ENCODE measurements at places on chromosomes 2 and 18.

GRCh38 chr18:66999003-66999402, 395.1 kb upstream of the CDH19 start:
- no peak for DNase-seq

GRCh38 chr2:26459991-26460612, 17.8 kb downstream of the OTOF start:
- DNase-seq = no peak

DNA sequence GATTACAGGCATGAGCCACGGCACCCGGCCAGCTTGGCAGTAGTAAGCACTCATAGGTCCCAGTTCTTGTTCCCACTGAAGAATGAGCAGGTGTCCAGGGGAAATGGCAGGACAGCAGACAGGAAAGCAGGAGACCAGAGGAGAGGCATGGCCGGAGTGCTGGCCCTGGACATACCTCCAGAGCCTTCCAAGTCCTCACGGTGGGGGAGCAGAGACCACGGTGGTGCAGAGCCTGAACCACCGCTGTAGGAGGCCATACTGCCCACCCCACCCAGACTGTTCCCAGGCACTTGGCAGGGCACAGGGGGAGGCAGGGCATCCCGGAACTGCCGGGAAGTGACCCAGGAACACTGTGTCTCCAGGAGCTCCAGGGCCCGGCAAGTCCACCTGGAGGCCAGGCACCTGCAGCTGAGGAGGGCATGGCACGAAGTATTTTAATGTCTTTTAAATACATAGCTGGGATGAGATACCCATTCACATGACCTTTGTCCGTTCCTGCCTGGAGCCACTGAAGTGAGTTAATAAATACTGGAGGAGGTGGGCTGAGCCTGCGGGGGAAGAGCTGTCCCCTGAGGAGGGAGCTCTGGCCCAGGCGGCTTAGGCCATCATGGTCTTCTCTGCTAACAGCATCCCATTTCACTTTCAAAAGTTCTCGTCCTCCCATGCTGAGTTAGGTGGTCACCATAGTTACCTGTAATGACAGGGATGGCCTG, 49.7 kb upstream of the TFCP2L1 start:
- no peak for DNase-seq

GRCh38 chr2:181892799-181893435, 1.4 kb downstream of the ITPRID2 start:
- DNase-seq = no peak

GRCh38 chr2:224359569-224359968, 42.3 kb downstream of the FAM124B start:
- peak; percentile 20 for DNase-seq

GRCh38 chr18:12308386-12309100, 502 bp downstream of the TUBB6 start:
- no peak for DNase-seq

DNA sequence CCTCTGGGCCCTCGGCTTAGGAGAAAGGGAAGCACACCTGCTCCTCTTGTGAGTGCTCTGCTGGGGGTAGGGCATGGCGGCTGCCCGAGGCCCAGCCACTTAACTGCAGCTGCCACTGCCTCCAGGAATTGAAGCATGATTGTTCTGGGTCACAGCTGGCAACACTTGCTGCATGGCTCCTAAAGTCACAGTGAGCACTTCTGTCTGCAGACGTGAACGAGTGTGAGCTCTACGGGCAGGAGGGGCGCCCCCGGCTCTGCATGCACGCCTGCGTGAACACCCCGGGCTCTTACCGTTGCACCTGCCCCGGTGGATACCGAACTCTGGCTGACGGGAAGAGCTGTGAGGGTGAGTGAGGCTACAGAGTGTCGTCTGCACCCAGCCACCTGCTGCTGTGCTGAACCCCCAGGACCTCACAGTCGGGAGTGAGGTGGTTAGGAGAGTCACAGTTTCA, 44.4 kb downstream of the FBLN7 start:
- no peak for DNase-seq

DNA sequence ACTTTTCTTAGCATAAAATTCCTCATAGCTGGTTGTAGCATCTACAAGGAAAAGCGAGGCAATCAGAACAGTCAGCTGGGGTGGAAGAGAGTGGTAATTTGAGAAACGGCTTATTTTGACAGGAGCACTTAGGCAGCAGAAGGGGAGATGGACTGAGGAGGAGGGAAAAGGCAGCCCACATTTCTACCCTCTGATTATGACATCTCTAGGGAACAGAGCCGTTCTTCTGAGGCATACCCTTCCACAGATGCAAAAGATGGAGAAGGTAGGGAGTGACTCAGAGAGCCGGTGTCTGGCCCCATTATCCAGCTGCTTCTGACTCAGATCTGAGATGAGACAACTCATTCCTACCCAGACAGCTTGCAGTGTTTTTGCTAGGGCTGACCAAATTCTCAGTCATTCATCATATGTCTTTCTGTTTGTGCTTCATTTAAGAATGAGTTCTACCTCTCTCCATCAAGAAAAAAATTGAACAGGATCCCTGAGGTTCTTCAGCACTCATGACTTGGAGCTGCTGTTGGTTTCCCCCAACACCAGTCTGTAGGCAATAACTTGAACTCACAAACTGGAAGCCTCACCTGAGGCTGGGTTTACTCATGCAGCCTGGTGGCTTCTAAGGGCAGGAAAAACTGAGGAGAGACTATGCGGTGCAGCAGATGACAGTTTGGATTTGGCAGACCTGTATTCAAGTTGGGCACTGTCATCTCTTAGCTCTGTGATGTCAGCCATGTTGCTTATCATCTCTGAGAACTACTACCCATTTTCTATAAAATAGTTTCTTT, 15.9 kb upstream of the SEC11C start:
- no peak for DNase-seq

GRCh38 chr2:30541680-30542079, 94.6 kb downstream of the LCLAT1 start:
- no peak for DNase-seq

DNA sequence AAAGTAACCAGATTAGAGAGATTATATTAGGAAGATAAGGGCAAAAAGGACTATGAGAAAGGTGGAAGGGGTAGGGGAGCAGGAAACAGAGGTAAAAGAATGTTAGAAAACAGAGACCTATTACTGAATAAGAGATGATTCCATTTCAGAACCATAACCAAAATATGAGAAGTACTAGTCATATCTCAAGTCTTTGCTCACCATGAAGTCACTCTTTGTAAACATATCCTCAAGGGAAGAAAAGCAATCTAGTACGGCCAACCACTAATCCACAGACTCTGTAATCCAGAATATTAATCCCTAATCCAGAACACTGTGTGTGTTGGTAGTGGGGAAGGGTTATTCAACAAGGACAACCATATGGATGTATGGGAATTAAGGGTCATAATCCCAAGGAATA, 92.0 kb downstream of the CDCA7 start:
- no peak for DNase-seq

DNA sequence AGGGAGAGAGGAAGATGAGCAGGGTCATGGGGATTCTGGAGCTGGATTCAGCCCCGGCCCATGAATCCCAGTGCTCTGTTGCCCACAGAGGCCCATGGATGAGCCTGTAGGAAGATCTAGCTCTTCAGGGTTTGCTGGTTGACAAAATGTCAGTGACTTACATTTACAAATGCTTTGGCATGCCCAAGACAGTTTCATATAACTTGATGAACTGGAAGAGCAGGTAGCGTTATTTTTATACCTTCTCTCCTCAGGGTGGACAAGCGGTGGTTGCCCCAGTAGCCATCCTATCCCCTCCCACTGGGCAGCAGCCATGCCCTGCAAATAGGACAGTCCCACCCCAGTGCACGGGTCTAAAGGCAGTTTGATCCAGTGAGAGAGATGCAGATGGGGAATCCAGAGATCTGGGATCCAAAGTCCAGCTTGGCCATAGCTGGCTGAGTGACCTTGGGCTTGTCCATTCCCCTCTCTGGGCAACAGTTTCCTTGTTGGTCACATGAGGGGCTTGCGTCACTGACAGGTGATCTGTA, 21.5 kb upstream of the KCNK3 start:
- DNase-seq = no peak

DNA sequence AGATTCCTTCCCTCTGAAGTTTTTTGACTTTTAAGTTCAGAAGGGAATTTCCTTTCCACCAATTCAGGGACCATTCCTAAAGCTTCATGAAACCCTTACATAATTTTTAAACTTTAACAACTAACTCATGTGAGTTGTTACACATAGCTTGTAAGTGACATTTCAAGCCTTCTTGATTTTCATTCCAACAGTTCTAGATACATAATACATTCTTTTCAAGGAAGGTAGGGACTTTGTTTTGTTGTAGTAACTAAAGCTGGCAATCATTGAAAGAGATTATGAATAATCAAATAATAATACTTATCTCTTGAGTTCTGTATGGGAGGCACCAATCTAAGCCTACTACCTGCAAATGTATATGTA, 45.4 kb downstream of the SETBP1 start:
- no peak for DNase-seq

GRCh38 chr2:234218266-234219045, 168.0 kb downstream of the SPP2 start:
- no peak for DNase-seq

DNA sequence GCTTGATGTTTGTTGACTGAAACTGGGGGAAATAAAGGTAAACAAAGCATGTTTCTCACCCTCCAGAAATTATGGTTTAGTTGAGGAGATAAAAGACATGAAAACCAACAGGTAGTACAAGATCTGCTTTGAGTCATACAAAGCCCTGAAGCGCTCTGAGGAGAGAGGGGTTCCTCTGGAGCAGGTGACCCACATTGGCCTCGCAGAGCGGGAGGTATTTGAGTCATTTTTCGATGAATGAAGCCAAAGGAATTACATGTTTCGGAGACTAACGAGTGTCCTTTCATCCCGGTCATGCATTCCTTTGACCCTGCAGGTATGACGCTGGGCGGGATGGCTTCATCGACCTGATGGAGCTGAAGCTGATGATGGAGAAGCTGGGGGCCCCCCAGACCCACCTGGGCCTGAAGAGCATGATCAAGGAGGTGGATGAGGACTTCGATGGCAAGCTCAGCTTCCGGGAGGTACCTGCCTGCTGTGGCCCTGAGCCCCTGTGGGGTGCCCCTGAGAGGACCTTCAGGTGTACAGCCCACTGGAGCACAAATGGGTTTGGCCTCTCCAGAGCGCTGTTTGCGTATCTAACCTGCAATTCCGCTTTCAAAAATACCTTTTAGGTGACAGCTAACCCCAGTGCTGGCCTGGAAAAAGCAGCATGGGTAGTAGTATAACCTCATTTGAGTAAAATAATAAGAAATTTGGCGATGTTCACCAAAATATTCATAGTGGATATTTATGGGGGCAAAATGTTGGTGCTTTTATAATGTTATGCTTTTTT, 29.3 kb downstream of the EFHD1 start:
- DNase-seq = no peak

DNA sequence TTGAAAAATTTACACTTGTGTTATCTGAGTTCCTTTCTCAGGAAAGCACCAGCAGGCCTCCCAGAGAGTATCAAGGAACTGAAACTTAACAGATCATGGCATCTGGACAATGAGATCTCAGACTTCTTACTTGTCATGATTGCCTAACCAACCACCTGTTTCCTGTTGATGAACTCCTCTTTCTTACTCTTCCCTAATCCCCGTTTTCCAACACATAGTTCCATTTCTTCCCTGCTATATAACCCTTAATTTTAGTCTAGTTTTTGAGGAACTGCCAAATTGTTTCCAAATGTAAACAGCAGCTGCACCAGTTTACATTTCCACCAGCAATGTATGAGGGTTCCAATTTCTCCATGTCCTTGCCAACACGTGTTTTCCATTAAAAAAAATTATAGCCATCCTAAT, 6.1 kb upstream of the FAM171B start:
- no peak for DNase-seq

DNA sequence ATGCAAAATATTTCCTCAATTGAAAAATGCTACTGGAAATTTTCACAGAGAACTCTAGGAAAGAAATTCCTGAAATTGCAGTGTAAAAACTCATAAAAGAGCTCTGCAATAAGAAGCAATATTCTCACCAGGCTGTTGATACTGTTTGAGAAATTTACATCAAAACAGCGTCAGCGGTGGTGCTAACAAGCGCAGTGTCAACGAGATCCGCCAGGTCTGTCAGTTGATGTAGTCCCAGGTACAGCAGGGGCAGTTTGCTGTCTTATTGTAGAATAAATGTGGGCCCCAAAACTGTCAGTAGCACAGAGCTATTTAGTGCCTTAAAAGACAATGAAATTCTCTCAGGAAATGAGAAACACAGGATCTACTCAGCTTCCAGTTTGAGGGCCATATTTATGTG, 611.2 kb downstream of the ARHGAP15 start:
- DNase-seq = no peak

DNA sequence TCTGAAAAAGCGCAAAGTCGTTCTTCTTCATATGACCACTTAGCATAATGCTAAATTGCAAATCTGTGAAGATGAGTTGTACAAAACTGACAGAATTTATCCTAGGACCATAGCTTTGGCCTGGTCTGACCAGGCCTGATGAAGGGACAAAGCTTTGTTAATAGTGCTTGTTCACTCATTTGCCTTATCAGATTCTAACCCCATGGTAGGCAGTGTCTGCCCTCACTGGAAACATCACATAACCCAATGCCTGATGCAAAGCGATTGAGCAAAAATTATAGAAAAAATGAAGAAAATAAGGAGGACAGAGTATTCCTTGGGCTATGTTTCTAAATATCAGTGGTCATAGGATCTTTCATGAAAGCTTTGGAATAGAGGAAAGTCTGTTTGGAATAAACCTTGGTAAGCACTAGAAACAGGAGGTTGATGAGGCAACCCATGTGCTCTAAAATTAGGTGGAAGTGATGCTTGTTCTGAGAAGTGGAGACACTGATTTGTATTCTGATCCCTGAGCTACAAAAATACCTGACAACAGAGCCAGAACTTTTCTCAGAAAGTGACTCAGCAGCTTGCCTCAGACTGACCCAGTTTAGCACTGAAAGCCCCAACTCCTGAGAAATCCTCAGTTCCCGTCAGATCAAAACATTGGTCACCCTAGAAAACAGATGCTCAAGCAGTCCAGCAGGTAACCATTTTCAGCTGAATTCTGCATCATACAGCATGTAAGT, 131.4 kb upstream of the MAPRE2 start:
- no peak for DNase-seq

DNA sequence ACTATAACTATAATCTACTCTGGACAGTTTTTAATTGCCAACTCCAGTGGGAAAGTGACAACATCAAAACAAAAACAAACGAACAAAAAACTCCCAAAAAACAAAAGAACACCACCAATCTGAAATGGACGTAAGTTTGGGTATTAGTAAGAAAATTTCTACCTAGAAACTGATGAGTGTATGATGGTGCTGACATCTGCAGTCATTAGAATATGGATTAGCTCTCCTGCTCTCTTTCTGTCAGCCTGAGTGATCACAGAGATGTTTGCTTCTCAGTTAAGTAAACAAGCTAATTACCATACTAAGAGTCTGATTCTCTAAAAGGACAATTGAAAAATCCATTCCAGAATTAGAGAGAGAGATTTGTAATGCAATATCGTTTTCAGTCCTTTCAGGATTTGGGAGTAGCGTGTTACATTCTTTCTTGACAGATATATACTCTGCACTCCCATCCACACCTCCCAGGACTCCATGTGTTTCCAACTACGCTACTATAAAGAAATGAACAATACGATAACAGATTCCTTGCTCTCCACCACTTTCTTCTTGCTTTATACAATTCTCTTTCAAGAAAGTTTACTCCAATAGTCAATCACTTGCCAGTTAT, 1347.4 kb upstream of the PIK3C3 start:
- no peak for DNase-seq

- no peak for DNase-seq
Observed at GRCh38 chr2:75853436-75853835, 142.7 kb upstream of the GCFC2 start.

Data from hematopoietic multipotent progenitor cell (in vitro differentiated cells).